ENCODE measurements at places on chromosomes 7 and 10. TPM values are rescaled to one million over a fixed set of nuclear protein-coding genes. Genes with fewer than 3 reads are reported as not detected.

DNA sequence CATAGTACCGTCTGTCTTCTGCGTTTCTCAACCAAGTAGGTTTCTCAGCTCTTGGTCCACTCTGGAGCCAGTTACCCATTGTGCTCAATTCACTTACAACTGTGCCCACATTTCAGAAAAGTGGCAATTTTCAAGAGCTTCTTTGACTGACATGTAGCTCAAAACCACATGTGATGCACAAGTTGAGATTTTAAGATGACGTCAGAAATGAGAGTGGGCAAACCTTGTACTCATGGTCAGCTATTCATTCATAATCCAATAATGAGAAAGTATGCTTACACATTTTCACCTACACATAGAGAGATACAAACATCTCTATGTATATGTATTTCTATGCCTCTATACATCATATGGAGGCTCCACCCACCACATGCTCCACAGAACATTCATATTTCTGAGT lies 487.2 kb upstream of the AKR1E2 start:
- DNase-seq: no peak

DNA sequence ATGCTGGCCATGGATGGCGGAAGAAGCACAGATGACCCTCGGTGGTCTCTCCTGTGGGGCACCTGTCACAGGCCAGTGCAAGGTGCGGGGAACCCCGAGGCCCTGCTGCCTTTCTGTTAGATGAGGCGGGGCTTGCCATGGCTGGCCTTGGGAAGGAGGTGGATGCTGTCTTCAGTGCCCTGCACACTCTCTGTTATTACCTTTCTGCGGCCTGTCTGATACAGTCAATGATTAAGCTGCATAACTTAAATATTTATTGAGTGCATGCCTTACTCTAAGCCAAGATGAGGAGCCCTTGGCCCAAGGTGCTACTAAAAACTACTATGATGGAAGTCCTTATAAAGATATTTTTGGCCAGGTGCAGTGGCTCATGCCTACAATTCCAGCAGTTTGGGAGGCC lies 36.7 kb upstream of the MNX1 start:
- DNase-seq: no peak

DNA sequence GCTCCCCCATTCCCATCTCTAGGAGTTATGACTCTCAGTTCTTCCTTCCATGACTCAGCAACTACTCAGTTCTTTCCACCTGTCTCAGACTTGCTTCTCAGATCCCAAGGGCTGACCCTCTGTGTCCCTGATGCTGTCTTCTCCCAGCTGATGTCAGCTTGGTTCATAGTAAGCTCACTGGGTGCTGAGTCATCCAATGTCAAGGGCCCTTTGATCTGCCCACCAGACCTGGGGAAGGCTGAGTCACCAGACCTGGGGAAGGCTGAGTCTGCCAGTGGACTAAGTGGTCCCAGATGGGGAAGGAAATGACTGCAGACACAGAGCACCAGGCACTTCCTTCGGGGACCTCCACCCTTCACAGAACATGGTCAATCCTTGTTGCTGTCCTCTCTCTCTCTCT lies 76.1 kb upstream of the ZEB1 start:
- no peak for DNase-seq

GRCh38 chr7:69162326-69162725 lies 435.9 kb upstream of the AUTS2 start:
- no peak for DNase-seq

GRCh38 chr10:16519908-16520861 lies 1.5 kb downstream of the C1QL3 start:
- no peak for DNase-seq

The CCDC172 gene
- not detected for total RNA-seq

The TAS2R40 gene
- total RNA-seq: not detected

The EPO gene
- not detected for total RNA-seq
